ENCODE measurements at places on chromosomes 6 and 20. TPM values are rescaled to one million over a fixed set of nuclear protein-coding genes. Genes with fewer than 3 reads are reported as not detected.

Gene MRPL18
- 83.7 TPM for total RNA-seq

Gene TNFRSF6B
- total RNA-seq: 0.21 TPM

Gene COL9A3
- total RNA-seq: not detected

Gene OLIG3
- not detected for total RNA-seq

Gene BPI
- not detected for total RNA-seq

Gene HTR1E
- total RNA-seq: not detected

Gene RBM24
- not detected for total RNA-seq

Gene RFX6
- total RNA-seq: not detected

Gene FOXS1
- not detected for total RNA-seq

Gene CCNC
- 50.7 TPM for total RNA-seq

GRCh38 chr20:8933381-8933807 is 135.5 kb upstream of the PLCB4 start:
- no peak for DNase-seq
- H3K36me3 ChIP-seq: no peaks in the 10 kb centered on the region
- no peak overlapping the region for H3K27ac ChIP-seq
- no peaks in the 10 kb centered on the region for H3K27me3 ChIP-seq

GRCh38 chr6:27100921-27101320 is 146.6 kb upstream of the PRSS16 start:
- no peak overlapping the region for H3K4me3 ChIP-seq
- peaks cover 8% of the 10 kb centered on the region for H3K4me1 ChIP-seq
- no peaks in the 10 kb centered on the region for H3K36me3 ChIP-seq
- H3K27ac ChIP-seq: no peak overlapping the region
- DNase-seq: no peak
- H3K27me3 ChIP-seq: peaks cover 34% of the 10 kb centered on the region

DNA sequence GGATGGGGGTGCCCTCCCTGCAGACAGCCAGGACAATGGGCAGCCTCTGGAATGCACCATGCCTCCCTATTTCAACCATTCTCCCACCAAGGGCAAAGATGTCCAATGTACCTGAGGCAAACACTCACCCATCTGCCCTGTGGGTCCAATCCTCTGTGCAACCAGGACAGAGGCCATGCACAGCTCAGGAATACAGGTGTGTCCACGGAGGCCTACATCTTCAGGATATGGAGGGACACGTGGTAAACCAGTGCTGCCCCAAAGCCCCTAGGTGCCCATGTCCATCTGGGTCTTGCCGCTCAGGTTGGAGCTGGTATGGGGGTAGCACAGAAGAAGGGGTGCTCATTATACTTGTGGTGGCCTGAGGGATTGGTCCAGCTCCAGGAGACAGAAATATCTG is 20.4 kb upstream of the TAF8 start:
- peak overlapping the region; percentile 99 for H3K27ac ChIP-seq
- DNase-seq: peak; percentile 18
- peaks cover 86% of the 10 kb centered on the region for H3K4me1 ChIP-seq
- H3K27me3 ChIP-seq: no peaks in the 10 kb centered on the region
- H3K4me3 ChIP-seq: peak overlapping the region; percentile 57

- H3K27me3 ChIP-seq: peaks cover 5% of the 10 kb centered on the region
- no peak overlapping the region for H3K4me3 ChIP-seq
- no peaks in the 10 kb centered on the region for H3K36me3 ChIP-seq
- DNase-seq: no peak
Measured at GRCh38 chr6:139600343-139600742, 225.9 kb upstream of the CITED2 start.

- no peak for DNase-seq
- H3K27me3 ChIP-seq: no peaks in the 10 kb centered on the region
- H3K36me3 ChIP-seq: no peaks in the 10 kb centered on the region
Measured at GRCh38 chr6:113365191-113365590, 492.0 kb upstream of the MARCKS start.

DNA sequence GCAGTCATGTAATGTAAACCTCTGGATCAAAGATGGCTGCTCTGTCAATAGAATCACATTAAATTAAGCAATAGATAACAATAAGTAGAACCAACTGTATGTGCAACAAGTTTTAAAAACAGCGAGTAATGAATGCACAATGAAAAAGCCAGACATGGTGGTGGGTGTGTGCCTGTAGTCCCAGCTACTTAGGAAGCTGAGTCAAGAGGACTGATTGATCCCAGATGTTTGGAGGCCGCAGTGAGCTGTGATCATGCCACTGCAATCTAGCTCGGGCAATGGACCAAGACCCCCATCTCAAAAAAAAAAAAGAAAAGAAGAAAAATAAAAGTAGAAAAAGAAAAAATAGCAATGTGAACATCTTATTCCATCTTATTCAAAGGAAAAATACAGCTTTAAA is 558.7 kb upstream of the MMS22L start:
- no peaks in the 10 kb centered on the region for H3K27me3 ChIP-seq
- no peak overlapping the region for H3K27ac ChIP-seq
- H3K4me1 ChIP-seq: no peaks in the 10 kb centered on the region
- DNase-seq: no peak

GRCh38 chr20:36155991-36156390 is 1.5 kb downstream of the EPB41L1 start:
- no peaks in the 10 kb centered on the region for H3K36me3 ChIP-seq
- H3K27me3 ChIP-seq: peaks cover 21% of the 10 kb centered on the region
- DNase-seq: no peak
- no peak overlapping the region for H3K4me3 ChIP-seq

GRCh38 chr20:32648761-32649650 is 24.7 kb downstream of the C20orf203 start:
- H3K4me3 ChIP-seq: no peak overlapping the region
- H3K4me1 ChIP-seq: peaks cover 9% of the 10 kb centered on the region
- H3K27ac ChIP-seq: no peak overlapping the region

- H3K4me1 ChIP-seq: peaks cover 5% of the 10 kb centered on the region
- no peak overlapping the region for H3K27ac ChIP-seq
- H3K27me3 ChIP-seq: peaks cover 23% of the 10 kb centered on the region
- H3K36me3 ChIP-seq: no peaks in the 10 kb centered on the region
- no peak for DNase-seq
Measured at GRCh38 chr20:35598476-35598875, 17.2 kb upstream of the SPAG4 start.

GRCh38 chr6:152821525-152821924 is 70.9 kb downstream of the VIP start:
- no peaks in the 10 kb centered on the region for H3K4me1 ChIP-seq
- H3K27ac ChIP-seq: no peak overlapping the region
- no peak for DNase-seq
- no peaks in the 10 kb centered on the region for H3K36me3 ChIP-seq
- H3K27me3 ChIP-seq: peaks cover 4% of the 10 kb centered on the region

- H3K27ac ChIP-seq: no peak overlapping the region
- peaks cover 16% of the 10 kb centered on the region for H3K4me1 ChIP-seq
- peak overlapping the region; percentile 88 for H3K4me3 ChIP-seq
- no peaks in the 10 kb centered on the region for H3K36me3 ChIP-seq
- DNase-seq: peak; percentile 21
Measured at GRCh38 chr6:144286503-144287393, 1.6 kb downstream of the UTRN start.

GRCh38 chr6:125558241-125558843 is 191.1 kb upstream of the HEY2 start:
- no peaks in the 10 kb centered on the region for H3K4me1 ChIP-seq
- H3K4me3 ChIP-seq: no peak overlapping the region
- no peak overlapping the region for H3K27ac ChIP-seq

DNA sequence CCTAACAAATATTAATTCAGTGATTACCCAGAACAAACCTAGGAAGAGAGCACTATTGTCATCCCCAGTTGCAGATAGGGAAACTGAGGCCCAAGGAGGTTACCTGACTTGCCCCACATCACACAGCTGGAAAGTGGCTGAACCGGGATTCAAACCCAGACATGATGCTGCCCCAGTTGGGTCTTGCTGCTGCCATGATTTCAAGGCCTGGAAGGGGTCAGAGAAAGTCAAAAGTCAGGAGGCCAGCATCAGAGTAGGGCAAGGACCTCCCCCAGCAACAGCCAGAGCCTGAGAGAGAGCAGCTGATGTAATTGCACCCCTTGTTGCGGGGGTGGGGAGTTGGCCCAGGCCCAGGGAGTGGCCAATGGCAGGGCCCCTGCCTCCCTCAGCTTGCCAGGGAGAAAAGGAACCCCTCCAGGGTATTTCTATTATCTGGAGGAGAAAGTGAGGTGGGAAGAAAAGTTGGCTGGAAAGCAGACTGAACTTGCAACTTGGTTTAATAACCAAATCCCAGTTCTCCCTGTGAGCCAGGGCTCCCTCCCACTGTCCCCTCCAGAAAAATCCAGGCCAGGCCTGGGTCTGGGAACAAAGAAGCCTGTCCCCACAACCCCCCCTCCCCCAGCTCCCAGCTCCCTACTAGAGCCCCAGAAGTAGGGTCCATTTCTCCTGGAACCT is 83.6 kb downstream of the MRPL14 start:
- no peak overlapping the region for H3K27ac ChIP-seq
- no peak overlapping the region for H3K4me3 ChIP-seq
- H3K36me3 ChIP-seq: no peaks in the 10 kb centered on the region
- peaks cover 2% of the 10 kb centered on the region for H3K27me3 ChIP-seq
- peaks cover 9% of the 10 kb centered on the region for H3K4me1 ChIP-seq

GRCh38 chr6:57190140-57190539 is 18.0 kb downstream of the BAG2 start:
- H3K27ac ChIP-seq: no peak overlapping the region
- DNase-seq: no peak
- H3K4me3 ChIP-seq: no peak overlapping the region
- no peaks in the 10 kb centered on the region for H3K27me3 ChIP-seq
- H3K36me3 ChIP-seq: peaks cover 12% of the 10 kb centered on the region

- H3K27ac ChIP-seq: no peak overlapping the region
- no peak for DNase-seq
- no peaks in the 10 kb centered on the region for H3K36me3 ChIP-seq
- H3K4me1 ChIP-seq: no peaks in the 10 kb centered on the region
- no peak overlapping the region for H3K4me3 ChIP-seq
- H3K27me3 ChIP-seq: peaks cover 8% of the 10 kb centered on the region
Measured at GRCh38 chr6:7515363-7515762, 26.1 kb upstream of the DSP start.

DNA sequence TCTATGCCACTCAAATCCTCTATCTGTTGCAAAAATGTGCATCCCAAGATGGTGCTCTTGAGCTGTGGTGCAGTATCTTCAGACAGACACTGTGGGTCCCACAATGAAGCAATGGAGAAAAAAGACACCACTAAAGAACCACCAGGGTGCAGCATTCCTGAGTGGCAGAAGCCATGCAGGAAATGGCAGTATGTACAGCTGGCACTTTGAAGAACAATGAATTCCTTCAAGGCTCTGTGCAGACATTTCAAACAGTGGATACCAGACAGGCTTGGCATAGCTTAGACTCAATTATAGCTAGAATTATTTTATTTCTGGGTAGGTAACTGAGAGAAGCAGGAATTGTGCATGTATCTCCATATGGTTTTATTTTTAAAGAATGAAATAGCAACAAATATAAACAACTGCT is 24.0 kb upstream of the HDAC2 start:
- H3K4me1 ChIP-seq: no peaks in the 10 kb centered on the region
- no peak overlapping the region for H3K27ac ChIP-seq
- DNase-seq: peak; percentile 18

DNA sequence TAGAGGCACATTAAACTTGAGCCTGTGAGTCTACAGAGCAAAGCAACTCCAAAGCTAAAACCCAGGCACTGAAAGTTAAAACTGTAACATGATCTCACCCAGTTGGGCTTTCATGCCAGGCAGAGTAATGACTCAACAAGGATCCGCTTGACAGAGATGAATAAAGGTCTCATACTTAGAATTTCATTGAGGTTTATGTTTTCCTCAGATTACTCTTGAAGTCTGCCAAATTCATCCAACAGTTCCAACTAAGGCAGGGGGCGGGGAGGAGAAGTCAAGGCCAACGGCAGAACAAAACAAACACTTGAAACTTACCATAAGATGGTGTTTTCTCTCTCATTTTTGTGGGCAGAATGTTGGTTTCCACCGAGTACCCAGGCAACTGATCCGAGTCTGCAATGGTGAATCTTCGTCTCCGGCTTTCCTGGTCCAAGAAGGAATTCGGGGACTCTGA is 54.0 kb upstream of the IPCEF1 start:
- peaks cover 14% of the 10 kb centered on the region for H3K27me3 ChIP-seq
- H3K4me1 ChIP-seq: peaks cover 11% of the 10 kb centered on the region
- H3K4me3 ChIP-seq: no peak overlapping the region
- peak; percentile 76 for DNase-seq
- H3K27ac ChIP-seq: peak overlapping the region; percentile 49

GRCh38 chr6:26029570-26029856 is 57.7 kb upstream of the HFE start:
- no peak overlapping the region for H3K4me3 ChIP-seq
- H3K36me3 ChIP-seq: peaks cover 10% of the 10 kb centered on the region
- peak overlapping the region; percentile 86 for H3K27ac ChIP-seq
- no peak for DNase-seq
- H3K4me1 ChIP-seq: peaks cover 60% of the 10 kb centered on the region
- no peaks in the 10 kb centered on the region for H3K27me3 ChIP-seq

DNA sequence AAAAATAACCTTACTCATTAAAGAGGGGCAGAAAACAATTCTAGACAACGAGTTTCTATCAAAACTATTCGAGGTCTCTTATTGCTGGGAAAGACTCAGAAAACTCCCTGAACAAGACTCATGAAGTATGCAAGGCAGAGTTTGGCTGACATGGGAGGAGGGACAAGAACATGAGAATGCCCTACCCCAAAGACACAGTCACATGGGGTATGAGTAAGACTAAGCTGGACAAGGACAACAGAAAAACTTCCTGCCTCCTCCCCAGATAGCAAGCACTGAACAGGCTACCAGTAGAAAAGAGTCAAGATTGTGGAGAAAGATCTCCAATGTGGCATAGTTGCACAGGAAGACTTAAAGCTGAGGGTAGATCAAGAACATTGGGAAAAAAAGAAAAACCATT is 39.7 kb upstream of the PHIP start:
- no peak for DNase-seq
- H3K36me3 ChIP-seq: no peaks in the 10 kb centered on the region
- no peak overlapping the region for H3K27ac ChIP-seq

GRCh38 chr20:54668271-54669039 is 193.1 kb downstream of the DOK5 start:
- H3K36me3 ChIP-seq: no peaks in the 10 kb centered on the region
- DNase-seq: peak; percentile 39
- H3K4me3 ChIP-seq: no peak overlapping the region
- no peak overlapping the region for H3K27ac ChIP-seq
